ENCODE measurements at places on chromosomes 1 and 21. TPM values are rescaled to one million over a fixed set of nuclear protein-coding genes. Genes with fewer than 3 reads are reported as not detected.
A peak's percentile ranks its signal among the peaks of the same experiment; 100 is the strongest.

DNA sequence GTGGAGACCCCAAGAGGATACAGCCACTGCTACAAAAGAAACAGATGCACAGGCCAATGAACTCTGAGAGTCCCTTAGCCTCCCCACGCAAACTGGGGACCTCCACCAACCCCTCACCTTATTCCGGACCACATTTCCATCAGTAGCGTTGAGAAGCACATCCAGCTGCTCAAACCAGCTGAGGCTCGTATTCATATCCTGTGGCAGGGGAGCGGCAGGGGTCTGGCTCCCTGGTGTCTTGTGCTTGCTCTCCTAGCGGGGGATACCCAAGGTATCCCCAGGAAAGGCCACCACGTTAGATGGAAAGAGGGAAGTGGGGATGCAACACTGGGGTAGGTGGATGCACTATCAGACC, 481 bp downstream of the CCDC163 start:
- peak overlapping the region; percentile 53 for H3K4me3 ChIP-seq
- DNase-seq: no peak
- H3K4me1 ChIP-seq: no peaks in the 10 kb centered on the region
- peak overlapping the region; percentile 0 for H3K27ac ChIP-seq
- H3K27me3 ChIP-seq: no peaks in the 10 kb centered on the region

DNA sequence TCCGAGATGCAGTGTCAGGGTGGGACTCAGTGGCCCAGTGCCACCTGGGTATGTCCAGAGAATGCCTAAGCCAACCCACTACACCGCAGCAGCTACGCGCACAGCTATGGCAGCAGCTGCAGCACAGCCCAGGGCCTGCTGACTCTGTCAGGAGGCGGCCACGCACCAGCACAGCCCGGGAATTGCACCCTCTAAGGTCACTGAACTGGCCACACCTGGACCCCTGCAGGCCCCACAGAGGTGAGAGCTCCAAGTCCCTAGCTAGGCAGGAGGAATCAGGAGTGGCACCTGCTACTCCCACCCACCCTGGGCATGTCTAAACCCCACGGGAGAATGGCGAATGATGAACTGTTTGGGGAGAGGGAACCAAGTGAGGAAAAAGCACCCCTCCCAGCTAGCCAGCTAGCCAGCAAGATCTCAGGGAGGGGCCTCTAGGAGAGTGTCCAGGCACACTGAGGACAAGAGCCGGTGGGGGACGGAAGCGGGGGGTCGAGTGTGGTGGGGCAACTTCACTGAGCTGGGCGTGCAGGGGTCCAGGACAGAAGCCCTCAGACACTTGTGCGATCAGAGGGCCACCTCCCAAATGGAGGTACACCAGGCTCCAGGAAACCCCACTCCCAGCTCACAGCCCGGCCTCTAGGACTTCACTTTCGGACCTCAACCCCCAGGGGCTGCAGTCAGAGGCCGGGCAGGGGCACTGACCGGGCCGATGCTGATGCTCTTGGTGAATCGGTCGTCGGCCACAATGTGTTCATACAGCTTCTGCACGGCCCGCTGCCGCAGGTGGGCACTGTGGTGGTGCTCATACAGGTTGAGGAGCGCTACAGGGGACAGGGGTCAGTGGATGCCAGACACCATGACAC, 13.9 kb downstream of the LSS start:
- no peak for DNase-seq
- no peak overlapping the region for H3K27ac ChIP-seq
- peaks cover 37% of the 10 kb centered on the region for H3K36me3 ChIP-seq

DNA sequence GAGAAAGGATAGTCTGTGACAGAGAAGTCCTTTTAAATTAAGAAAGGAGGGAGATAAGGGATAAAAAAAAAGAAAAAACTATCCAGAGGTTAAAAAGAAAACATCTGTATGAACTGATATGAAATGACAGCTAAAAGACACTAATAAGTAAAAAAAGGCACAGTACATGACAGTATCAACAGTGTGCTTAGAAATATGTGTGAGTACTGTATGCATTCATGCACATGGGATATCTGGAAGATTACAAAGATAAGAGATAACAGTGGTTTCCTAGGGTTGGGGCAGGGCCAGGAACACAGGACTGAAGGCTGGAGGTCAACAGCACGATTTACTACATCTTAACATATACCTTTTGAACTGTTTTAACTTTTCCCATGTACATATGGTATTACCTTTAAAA, 13.3 kb downstream of the PTP4A2 start:
- peaks cover 11% of the 10 kb centered on the region for H3K4me1 ChIP-seq
- H3K4me3 ChIP-seq: no peak overlapping the region
- H3K27ac ChIP-seq: no peak overlapping the region
- H3K36me3 ChIP-seq: 0 out of 2 replicates have a peak, but pooled peaks cover 1% of the 10 kb centered on the region
- DNase-seq: no peak
- no peaks in the 10 kb centered on the region for H3K27me3 ChIP-seq

The VCAM1 gene
- total RNA-seq: 19.7 TPM

The NME7 gene
- total RNA-seq: 18.3 TPM

GRCh38 chr1:62084310-62084890, 110.2 kb upstream of the L1TD1 start:
- H3K4me3 ChIP-seq: no peak overlapping the region
- no peaks in the 10 kb centered on the region for H3K27me3 ChIP-seq
- DNase-seq: no peak

DNA sequence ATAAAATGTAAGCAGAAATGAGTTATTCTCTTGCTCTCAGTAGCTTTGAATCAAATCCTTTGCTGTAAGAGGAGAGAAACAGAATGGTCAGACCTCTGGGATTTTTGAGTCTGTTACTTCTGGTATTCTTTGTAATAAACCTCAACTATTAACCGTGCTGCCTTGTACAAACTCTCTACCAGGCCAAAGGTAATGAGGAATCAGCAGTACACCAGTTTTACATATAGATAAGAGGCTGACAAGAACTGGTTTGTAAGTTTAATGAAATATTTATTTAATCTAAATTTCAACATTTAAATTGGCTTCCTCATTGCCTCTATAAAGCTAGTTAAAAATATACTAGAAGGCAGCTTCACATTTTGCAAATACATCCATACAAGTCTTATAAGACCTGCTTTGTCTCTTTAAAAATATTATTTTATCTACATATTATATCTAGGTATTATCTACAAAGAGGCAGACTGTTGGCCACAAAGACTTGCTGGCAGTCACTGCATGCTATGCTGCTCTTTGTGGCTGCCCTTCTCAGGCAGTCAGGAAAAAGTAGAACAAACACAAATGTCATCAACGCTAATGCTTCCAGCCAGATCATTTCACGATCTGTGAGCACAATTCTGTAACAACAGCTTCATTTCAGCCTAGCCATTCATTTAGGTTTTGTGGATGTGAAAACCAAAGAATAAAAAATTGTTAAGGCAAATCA, 173.0 kb downstream of the GABPA start:
- H3K27ac ChIP-seq: no peak overlapping the region
- no peaks in the 10 kb centered on the region for H3K4me1 ChIP-seq
- peaks cover 15% of the 10 kb centered on the region for H3K36me3 ChIP-seq
- no peaks in the 10 kb centered on the region for H3K27me3 ChIP-seq
- H3K4me3 ChIP-seq: no peak overlapping the region
- no peak for DNase-seq

- H3K27me3 ChIP-seq: no peaks in the 10 kb centered on the region
- peaks cover 2% of the 10 kb centered on the region for H3K36me3 ChIP-seq
- H3K4me3 ChIP-seq: no peak overlapping the region
- DNase-seq: peak; percentile 2
- no peaks in the 10 kb centered on the region for H3K4me1 ChIP-seq
- no peak overlapping the region for H3K27ac ChIP-seq
Observed at GRCh38 chr1:32600034-32600433, 50.3 kb downstream of the ZBTB8OS start.

- no peak overlapping the region for H3K4me3 ChIP-seq
- no peak overlapping the region for H3K27ac ChIP-seq
- no peaks in the 10 kb centered on the region for H3K36me3 ChIP-seq
- H3K4me1 ChIP-seq: no peaks in the 10 kb centered on the region
- DNase-seq: no peak
Observed at GRCh38 chr1:116690849-116691406, 23.4 kb upstream of the IGSF3 start.

- no peaks in the 10 kb centered on the region for H3K27me3 ChIP-seq
- no peaks in the 10 kb centered on the region for H3K36me3 ChIP-seq
- peaks cover 2% of the 10 kb centered on the region for H3K4me1 ChIP-seq
- no peak overlapping the region for H3K27ac ChIP-seq
- no peak overlapping the region for H3K4me3 ChIP-seq
Observed at GRCh38 chr1:229578168-229579058, 19.9 kb upstream of the ABCB10 start.

- DNase-seq: no peak
- H3K4me3 ChIP-seq: no peak overlapping the region
- H3K36me3 ChIP-seq: no peaks in the 10 kb centered on the region
- H3K4me1 ChIP-seq: no peaks in the 10 kb centered on the region
Observed at GRCh38 chr1:2610036-2610959, 22.5 kb downstream of the MMEL1 start.

The SLFNL1 gene
- under 0.01 TPM for total RNA-seq

DNA sequence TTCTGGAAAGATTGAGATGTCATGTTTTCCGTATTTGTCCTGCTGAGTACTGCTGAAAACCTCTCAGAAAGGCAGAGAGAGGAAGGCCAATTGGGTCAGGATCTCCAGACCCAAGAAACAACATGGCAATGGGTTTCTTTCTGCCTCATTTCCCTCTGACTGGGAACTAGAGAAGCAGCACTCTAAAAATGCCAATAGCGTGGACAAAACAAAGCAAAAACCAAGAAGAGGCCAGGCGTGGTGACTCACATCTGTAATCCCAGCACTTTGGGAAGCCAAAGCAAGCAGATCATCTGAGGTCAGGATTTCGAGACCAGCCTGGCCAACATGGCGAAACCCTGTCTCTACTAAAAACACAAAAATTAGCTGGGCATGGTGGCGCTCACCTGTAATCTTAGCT, 18.3 kb downstream of the TNFRSF9 start:
- DNase-seq: peak; percentile 57
- peaks cover 12% of the 10 kb centered on the region for H3K27me3 ChIP-seq
- no peak overlapping the region for H3K27ac ChIP-seq

All from IMR-90 (cell line).